ENCODE measurements at places on chromosomes 2 and 18.

DNA sequence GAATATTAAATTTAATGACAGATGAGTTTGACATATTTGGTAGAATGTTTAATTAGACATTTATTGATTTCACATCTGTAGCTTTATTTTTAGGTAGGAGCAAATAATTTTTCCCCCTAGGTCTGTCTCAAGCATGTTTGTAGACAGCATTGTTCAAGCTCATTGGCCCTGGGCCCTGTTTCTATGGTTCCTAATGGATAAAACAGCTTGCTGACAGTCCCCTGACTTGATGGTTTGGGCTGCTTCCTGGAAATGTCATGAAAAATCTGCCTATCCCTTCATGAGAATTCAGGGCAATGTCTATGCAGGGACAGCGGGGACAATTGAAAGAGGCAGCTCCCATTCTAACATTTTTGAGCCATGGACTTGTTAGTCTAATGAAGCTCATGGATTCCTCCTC is 14.6 kb upstream of the MEP1B start:
- no peak for DNase-seq

- DNase-seq: no peak
Observed at GRCh38 chr18:8741532-8741931, 36.2 kb downstream of the MTCL1 start.

DNA sequence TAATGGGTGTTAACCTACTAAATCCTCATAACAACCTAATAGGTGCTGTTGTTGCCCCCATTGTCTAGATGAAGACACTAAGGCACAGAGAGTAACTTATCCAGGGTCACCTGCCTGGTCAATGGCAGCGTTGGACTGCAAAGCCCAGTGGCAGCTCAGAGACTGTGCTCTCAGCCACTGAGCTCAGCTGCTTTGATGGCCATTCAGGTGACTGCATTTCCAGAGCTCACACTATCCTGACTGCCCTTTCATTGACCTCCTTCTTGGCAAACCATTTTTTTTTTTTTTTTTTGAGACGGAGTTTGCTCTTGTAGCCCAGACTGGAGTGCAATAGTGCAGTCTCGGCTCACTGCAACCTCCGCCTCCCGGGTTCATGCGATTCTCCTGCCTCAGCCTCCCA is 115.2 kb downstream of the MAPK4 start:
- no peak for DNase-seq

DNA sequence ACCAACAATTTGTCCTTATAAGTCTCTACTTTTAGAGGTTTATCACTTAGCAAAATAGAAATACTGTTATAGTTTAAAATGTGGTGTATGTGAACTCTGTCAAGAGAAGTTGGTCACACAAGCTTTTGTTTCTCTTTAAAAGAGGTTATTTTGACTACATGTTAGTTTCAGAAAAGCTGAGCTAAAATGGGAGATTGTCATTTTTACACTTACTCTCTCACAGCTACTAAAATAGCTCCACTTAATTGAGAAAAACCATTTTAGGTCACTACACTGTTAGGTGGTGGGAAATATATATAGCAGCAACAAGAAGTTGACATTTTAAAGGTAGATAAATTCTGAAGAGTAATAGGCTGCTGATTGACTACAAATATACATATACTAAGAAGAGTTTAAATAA is 161.5 kb upstream of the KCNJ3 start:
- DNase-seq: no peak

GRCh38 chr18:79889569-79889968 is 61.9 kb downstream of the SLC66A2 start:
- no peak for DNase-seq

GRCh38 chr18:53796040-53796729 is 428.3 kb downstream of the MBD2 start:
- DNase-seq: no peak

GRCh38 chr2:169709331-169709730 is 15.1 kb downstream of the PHOSPHO2 start:
- no peak for DNase-seq
